Activated T-helper 1 cell treated with anti-CD3 and anti-CD28 coated beads, Interleukin-12 subunit alpha, Interleukin-12 subunit beta, Interleukin-2, Interleukin-4 antibody, amounts not matched to agents 30 ng/mL and 10 ng/mL and 1 ng/mL, durations not matched to agents 14 hours and 24 hours and 36 hours (primary cell): ENCODE measurements at places on chromosomes 12 and 14. TPM values are rescaled to one million over a fixed set of nuclear protein-coding genes. Genes with fewer than 3 reads are reported as not detected.

DNA sequence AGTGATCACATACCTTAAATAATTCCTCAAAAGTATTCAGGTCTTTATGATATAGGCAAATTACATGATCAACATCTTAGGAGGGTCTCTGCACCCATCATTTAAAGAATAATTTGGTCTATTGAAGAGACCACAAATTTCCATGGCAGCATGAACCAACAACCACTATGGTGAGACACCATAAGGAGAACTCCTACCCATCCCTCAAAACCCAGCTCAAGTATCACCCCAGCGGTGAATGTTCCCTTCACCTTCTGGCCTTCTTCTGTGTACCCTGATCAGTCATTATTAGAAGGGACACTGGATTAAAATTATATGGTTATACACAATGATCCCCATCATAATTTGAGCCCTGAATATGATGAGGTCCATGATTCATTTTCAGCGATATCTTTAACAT lies 81.5 kb downstream of the DICER1 start:
- no peaks in the 10 kb centered on the region for H3K27me3 ChIP-seq
- no peak for DNase-seq
- H3K4me3 ChIP-seq: no peak overlapping the region
- no peaks in the 10 kb centered on the region for H3K36me3 ChIP-seq
- H3K27ac ChIP-seq: no peak overlapping the region
- no peaks in the 10 kb centered on the region for H3K4me1 ChIP-seq

Gene RBP5
- total RNA-seq: 0.51 TPM in 1 of 2 replicates, not detected in the other

DNA sequence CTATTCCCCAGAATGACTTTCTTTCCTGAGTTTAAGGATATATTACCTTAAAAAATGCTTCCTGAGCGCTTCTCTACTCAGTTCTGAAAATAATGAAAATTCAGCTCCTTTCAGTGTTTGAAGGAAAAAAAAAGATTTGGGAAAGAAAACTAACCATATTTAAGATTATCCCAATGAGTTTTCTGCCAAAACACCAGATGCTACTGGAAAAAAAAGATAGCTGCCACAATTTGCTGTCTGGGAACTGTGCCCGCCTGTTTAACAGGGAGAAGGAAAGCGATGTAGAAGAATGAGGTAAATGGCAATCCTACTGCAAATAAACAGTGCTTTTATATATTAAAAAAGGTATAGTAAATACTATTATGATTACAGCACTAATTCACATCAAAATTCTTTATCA lies 367.6 kb upstream of the PRICKLE1 start:
- H3K27ac ChIP-seq: no peak overlapping the region
- no peaks in the 10 kb centered on the region for H3K4me1 ChIP-seq
- no peaks in the 10 kb centered on the region for H3K27me3 ChIP-seq
- no peak overlapping the region for H3K4me3 ChIP-seq

GRCh38 chr12:53676656-53677015 lies 753 bp upstream of the ATP5MC2 start:
- no peak for DNase-seq
- H3K27ac ChIP-seq: peak overlapping the region; percentile 95
- peaks cover 21% of the 10 kb centered on the region for H3K36me3 ChIP-seq
- H3K4me1 ChIP-seq: peaks cover 17% of the 10 kb centered on the region
- H3K4me3 ChIP-seq: peak overlapping the region; percentile 87
- H3K27me3 ChIP-seq: peaks cover 27% of the 10 kb centered on the region

GRCh38 chr14:64951724-64952123 lies 9.2 kb upstream of the GPX2 start:
- no peak for DNase-seq
- peaks cover 11% of the 10 kb centered on the region for H3K4me1 ChIP-seq

GRCh38 chr12:49928471-49928870 lies 22.1 kb upstream of the AQP2 start:
- no peaks in the 10 kb centered on the region for H3K36me3 ChIP-seq
- DNase-seq: no peak
- H3K27me3 ChIP-seq: peaks cover 2% of the 10 kb centered on the region
- no peak overlapping the region for H3K4me3 ChIP-seq

Gene RTL1
- total RNA-seq: not detected in 2 replicates

DNA sequence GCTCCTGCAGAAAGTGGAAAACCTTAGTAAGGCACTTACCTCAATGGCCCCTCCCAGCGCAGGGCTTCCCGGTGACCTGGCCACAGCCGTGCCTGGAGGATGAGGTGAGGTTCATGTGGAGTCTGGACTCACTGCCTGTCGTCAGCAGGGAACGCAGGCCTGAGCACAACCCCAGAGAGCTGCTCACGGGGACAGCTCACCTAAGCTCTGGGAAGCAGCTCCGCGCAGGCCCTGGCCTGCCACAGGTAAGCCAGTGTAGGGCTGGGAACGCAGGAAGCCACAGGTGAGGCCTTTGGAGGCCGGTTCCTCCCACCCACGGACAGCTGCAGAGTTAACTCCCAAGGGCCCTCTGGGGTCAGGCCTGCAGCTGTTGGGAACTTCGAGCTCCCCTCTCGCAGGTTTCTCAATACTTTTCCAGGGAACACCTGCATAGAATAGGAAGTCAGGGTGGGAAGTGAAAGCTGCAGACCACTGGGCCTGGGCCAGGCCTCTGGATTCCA lies 32.7 kb downstream of the ANAPC7 start:
- no peaks in the 10 kb centered on the region for H3K4me1 ChIP-seq
- no peak overlapping the region for H3K4me3 ChIP-seq
- peaks cover 17% of the 10 kb centered on the region for H3K36me3 ChIP-seq

Gene NFATC4
- total RNA-seq: not detected in 2 replicates

- peaks cover 46% of the 10 kb centered on the region for H3K4me1 ChIP-seq
- peak overlapping the region; percentile 95 for H3K27ac ChIP-seq
- no peak for DNase-seq
Observed at GRCh38 chr12:49019443-49020324, 1.1 kb upstream of the PRKAG1 start.

- no peak overlapping the region for H3K27ac ChIP-seq
- H3K36me3 ChIP-seq: peaks cover 45% of the 10 kb centered on the region
- H3K4me1 ChIP-seq: no peaks in the 10 kb centered on the region
- no peak overlapping the region for H3K4me3 ChIP-seq
- H3K27me3 ChIP-seq: no peaks in the 10 kb centered on the region
- no peak for DNase-seq
Observed at GRCh38 chr12:132853285-132854092, 24.8 kb upstream of the GOLGA3 start.

DNA sequence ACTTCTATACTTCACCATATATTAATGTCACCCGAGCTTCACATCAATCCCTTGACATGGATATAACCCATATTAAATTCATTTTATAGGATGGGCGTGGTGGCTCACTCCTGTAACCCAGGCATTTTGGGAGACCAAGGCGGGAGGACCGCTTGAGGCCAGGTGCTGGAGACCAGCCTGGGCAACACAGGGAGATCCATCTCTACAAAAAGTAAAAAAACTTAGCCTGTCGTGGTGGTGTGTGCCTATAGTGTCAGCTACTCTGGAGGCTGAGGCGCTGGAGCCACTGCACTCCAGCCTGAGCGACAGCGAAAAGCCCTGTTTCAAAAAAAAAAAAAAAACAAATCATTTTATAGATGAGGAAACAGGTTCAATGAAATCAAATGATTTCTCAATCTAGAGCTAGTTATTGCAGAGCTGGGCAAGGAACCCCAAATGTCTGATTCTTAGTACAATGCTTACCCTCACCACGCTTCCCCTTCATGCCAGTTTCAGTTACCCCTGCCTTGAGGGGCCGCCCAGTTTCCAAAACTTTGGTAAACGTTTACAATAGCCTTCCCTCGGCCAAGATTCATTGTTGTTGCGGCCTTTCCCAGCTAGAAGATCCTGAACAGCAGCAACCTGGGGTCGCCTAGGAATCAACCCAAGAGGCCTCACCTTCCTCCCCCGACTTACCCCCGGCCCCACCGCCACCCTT lies 751 bp downstream of the PSMB5 start:
- H3K36me3 ChIP-seq: peaks cover 32% of the 10 kb centered on the region
- H3K27me3 ChIP-seq: no peaks in the 10 kb centered on the region
- H3K4me3 ChIP-seq: peak overlapping the region; percentile 98
- DNase-seq: no peak
- H3K4me1 ChIP-seq: peaks cover 34% of the 10 kb centered on the region
- H3K27ac ChIP-seq: peak overlapping the region; percentile 98

DNA sequence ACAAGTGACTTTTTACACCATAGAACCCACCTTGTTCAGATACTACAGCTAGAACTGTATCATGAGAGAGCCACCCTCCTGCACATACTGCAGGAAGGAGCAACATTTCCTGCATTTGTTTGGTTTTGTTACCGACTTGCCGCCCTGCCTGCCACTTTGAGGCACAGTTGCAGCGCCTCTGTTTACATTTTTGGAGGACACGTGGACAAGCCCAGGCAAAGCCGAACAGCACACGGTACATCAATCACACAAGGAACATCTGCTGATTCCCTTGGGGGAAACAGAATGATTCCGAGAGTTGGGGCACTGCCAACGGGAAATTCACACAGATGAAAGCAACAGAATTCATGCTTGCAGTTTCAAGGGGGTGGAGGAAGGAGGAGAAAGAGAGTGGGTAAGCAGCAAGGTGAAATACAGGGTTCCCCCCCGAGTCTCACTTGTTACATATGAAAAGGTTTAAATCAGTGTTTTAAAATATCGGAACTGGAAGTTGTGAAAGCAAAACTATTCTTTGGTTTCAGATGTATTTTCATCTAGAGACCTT lies 110.7 kb downstream of the BTG1 start:
- H3K27me3 ChIP-seq: no peaks in the 10 kb centered on the region
- peak overlapping the region; percentile 90 for H3K27ac ChIP-seq
- H3K36me3 ChIP-seq: peaks cover 11% of the 10 kb centered on the region
- peak; percentile 31 for DNase-seq

DNA sequence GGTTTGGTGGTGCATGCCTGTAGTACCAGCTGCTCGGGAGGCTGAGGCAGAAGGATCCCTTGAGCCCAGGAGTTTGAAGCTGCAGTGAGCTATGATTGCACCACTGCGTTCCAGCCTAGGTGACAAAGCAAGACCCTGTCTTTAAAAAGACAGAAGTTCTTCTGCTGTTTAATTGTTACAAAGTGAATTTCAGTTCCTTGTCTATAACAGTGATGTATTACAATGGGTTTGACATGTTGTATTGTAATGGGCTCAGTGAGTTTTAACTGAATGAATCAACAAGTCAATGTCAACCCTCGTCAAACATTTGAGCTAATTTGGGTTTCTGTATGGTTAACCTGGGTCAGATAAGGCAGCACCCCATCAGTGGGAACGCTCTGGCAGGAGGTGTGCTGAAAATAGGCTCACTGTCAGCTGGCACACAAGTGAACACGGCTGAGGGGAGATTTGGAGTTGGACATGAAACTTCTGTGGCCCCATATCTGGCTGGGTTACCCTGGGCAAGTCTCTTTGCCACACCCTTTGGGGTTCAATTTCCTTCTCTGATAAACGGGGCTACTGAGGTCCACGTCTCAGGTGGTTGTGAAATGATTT lies 14.0 kb upstream of the TRPV4 start:
- peaks cover 2% of the 10 kb centered on the region for H3K36me3 ChIP-seq
- peaks cover 5% of the 10 kb centered on the region for H3K4me1 ChIP-seq
- no peaks in the 10 kb centered on the region for H3K27me3 ChIP-seq
- H3K4me3 ChIP-seq: no peak overlapping the region

GRCh38 chr14:44279357-44279756 lies 227.7 kb downstream of the FSCB start:
- no peaks in the 10 kb centered on the region for H3K4me1 ChIP-seq
- no peak for DNase-seq
- H3K4me3 ChIP-seq: no peak overlapping the region

DNA sequence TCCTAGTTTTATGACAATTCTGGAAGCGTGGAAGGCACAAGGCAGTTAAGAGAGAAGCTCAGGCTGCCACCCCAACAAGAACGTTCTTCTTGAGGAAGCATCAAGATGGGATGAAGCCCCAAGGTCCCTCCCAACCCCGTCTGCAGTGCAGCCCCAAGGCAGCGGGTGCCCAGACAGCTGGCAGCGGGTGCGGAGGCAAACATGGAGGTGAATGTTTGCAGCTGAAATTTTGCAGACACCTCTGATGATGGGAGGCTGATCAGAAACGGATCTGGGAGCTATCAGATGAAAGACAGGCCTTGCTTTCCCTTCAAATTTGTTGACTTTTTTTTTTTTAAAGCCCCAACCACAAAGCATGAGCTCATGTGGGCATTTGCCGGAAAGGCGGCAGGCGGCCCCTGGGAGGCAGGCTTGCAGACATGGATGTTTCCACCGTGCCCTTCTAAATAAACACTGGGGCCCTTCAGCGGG lies 230.7 kb upstream of the RTL1 start:
- H3K4me1 ChIP-seq: no peaks in the 10 kb centered on the region
- no peaks in the 10 kb centered on the region for H3K27me3 ChIP-seq
- no peak overlapping the region for H3K4me3 ChIP-seq
- no peak overlapping the region for H3K27ac ChIP-seq
- no peak for DNase-seq
- H3K36me3 ChIP-seq: no peaks in the 10 kb centered on the region

DNA sequence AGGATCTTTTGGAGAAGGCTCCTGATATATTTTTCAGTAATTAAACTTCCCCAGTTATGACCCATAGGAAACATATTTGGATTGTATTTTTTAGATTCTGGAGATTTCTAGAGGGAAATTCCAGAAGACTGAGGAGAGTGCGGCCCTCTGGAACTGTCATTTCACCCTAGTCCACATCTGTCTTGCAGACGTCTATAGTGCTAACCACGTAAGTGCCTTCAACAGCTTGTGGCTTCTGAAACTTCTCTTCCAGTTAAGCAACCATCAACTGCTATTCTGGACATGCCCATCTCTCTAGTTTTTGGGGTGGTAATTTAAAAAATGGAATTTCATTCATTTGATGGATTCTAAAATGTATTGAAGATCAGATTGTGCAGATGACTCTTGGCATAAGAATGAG lies 1098.8 kb downstream of the TMEM121 start:
- peaks cover 47% of the 10 kb centered on the region for H3K27me3 ChIP-seq
- H3K27ac ChIP-seq: no peak overlapping the region
- peaks cover 20% of the 10 kb centered on the region for H3K4me1 ChIP-seq
- H3K36me3 ChIP-seq: no peaks in the 10 kb centered on the region

Gene PTPN6
- 332 and 341 TPM in 2 replicates for total RNA-seq

DNA sequence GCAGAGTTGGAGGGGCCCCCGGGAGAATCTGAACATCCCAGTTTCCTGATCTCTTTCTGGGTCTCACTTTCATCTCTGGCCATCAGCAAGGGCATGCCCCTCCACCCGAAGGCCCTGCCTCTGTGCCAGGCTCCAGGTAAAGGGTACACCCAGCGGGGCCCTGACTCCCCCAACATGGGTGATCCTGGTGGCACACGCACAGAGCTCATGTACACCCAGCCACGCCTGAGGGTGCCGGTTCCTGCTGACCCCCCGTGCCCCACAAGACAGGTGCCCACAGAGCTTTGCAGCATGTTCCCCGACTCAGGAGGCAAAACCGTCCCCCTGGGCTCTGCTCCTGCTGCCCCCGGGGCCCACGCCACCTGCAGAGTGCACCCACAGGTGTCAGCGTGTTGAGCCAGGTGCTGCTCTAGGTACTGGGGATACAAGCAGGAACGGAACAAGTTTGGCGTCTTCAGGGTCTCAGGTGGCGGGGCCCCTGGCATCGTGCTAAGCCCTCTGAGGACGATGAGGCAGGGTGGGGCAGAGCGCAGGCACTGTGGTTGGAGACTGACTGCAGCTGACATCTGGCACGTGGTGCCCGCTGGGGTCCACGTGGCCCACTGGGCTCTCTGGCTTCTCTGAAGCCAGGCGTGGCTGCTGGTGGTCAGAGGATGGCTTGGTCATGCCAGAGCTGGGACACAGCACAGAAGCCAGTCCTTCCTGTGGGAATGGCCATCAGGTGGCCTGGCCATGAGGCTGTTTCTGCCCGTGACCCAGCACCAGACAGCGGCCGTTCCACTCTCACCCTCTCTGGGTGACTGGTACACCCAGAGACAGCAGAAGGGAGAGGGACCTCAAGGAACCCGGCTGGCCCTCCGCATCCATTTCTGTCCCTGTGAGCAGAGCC lies 13.8 kb downstream of the BAG5 start:
- H3K4me1 ChIP-seq: no peaks in the 10 kb centered on the region
- H3K27ac ChIP-seq: no peak overlapping the region
- no peak for DNase-seq
- H3K27me3 ChIP-seq: no peaks in the 10 kb centered on the region
- no peak overlapping the region for H3K4me3 ChIP-seq

- peaks cover 2% of the 10 kb centered on the region for H3K27me3 ChIP-seq
Observed at GRCh38 chr12:84842406-84843013, 70.1 kb downstream of the SLC6A15 start.
